ENCODE measurements at places on chromosomes 12 and 14.

- DNase-seq, result no peak
Measured at GRCh38 chr12:13945641-13946040, 35.8 kb downstream of the GRIN2B start.

DNA sequence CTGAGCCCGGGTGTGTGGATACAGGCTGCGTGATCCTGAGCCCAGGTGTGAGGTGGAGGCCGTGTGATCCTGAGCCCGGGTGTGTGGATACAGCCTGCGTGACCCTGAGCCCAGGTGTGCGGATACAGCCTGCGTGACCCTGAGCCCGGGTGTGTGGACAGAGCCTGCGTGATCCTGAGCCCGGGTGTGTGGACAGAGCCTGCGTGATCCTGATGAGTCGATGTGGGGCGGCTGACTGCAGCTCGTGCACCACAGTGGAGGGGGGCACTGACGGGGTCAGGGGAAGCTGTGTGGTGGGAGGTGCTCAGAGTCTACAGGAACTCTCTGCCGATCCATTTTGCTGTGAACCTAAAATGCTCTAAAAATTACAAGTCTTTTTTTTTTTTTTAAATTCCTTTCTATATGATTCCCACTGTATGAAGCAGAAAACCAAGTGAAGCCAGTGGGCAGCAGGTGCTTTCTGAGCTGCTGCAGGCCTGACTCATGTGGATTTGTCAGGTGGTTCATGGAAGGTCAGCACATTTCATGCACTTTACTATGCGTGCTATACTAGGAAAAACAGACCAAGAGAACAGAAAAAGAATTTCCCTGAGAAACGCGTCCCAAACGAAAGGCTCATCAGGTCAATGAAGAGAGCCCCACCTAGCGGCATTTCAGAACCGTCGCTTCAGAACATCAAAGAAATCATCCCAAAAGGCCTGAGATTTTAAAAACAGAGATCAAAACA lies 19.3 kb downstream of the BRF1 start:
- DNase-seq, result no peak

DNA sequence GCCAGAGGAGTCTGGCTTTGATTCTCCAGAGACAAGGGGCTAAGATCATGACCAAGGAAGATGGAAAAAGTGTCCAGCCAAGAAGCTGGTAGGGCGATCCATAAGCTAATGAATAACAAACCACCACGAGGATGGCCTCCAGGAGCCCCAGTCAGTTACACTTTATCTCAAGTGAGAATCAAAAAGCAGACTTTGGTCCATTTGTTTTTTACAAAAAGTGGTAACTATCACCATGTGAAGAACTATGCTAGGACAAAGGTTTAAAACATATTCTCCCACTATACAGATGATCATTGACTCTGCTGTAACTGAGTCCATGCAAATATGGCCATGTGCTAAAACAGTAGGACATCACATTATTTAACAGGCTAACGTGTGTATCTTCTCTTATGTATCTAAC lies 13.9 kb downstream of the SETD3 start:
- no peak for DNase-seq

DNA sequence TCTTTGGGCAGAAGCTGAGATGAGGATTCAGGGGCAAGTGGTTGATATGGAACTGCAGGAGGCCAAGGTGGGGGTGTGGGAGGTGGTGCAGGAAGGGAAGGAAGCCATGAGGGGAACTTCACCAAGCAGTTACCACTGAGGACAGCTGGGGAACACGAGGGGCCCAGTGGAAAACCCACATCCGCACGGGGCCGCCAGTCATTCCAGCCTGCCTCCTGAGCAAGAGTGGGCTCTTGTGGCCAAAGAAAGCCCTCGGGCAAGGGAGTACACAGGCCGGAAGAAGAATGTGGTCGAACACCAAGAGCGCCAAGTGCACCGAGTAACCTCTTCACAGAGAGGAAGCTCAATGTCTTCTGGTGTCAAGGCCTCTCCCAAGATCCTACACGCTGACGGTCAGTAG lies 252.2 kb upstream of the FOXN3 start:
- peak; percentile 66 for DNase-seq

- DNase-seq, result no peak
Measured at GRCh38 chr12:31106101-31106803, 32.6 kb downstream of the DDX11 start.

DNA sequence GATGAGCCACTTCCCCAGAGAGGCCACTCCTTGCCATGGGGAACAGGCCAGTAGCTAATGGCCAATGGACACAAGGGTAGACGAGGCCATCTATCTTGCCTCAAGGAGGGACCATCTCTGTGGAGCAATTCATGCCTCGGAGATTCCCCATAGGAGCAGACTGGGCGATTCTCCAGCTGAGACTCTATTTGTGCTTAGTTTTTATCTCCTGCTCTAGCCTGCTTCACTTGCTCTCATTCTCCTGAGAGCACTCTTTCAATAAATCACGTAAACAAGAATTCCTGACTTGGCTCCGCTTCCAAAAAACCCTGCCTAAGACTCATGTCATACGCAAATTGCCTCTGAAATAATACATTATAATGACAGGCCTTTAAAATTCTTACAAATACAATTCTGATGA lies 396.4 kb upstream of the USP15 start:
- no peak for DNase-seq

DNA sequence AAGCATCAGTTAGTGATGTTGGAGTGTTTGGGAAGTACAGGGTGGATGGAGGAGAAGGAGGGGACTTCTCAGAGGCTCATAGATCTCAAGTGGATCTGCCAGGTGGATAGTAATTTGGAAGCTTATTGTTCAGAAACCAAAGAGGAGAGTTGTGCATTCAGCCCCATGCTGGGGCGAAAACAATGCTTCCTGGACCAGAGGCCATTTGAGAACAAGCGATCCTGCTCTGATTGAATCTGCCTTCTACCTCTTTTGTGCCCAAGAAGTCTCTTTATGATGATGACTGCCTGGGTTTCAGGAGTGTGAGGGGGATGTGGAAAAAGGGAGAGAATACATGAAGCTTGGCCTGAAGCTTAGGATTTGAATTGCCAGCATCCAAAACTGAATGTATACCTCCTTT lies 110.8 kb upstream of the SRRM4 start:
- DNase-seq, result no peak

GRCh38 chr12:52783563-52784316 lies 6.6 kb upstream of the KRT76 start:
- DNase-seq, result no peak

- no peak for DNase-seq
Measured at GRCh38 chr14:102620413-102620812, 28.0 kb downstream of the RCOR1 start.

- DNase-seq, result no peak
Measured at GRCh38 chr12:132308853-132309595, 20.4 kb downstream of the GALNT9 start.

DNA sequence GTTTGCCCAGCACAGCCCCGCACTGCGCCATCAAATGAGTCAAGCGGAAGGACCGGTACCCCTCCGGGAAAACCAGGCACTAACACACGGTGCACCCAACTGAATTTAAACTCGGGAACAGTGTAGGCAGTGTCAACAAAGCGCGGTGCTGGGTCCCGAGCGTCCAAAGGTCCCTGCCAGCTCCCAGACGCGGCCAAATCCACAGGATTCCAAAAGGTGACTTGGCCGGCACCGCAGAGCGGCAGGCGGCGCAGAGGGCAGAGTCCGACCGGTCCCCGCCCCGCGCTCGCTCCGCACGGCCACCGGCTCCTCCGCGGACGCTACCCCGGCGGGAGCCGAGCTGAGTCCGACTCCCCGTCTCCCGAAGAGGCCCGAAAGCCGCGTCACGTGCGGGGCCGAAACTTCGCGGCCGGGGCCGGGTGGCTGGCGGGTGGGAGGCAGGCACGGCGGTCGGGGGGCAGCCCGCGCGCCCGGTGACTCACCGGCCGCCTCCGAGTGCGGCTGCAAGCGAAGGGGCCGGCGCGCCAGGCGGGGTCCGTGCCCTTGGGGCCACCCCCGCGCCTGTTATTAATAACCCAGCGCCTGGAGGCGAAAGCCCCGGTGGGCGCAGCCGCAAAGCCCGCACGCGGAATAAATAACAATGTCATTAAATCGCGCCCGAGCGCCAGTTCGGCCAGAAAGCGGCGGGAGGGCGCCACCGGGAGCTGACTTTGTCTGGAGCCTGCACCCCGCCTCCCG lies 863 bp downstream of the DENND5B start:
- DNase-seq, result peak; percentile 78

DNA sequence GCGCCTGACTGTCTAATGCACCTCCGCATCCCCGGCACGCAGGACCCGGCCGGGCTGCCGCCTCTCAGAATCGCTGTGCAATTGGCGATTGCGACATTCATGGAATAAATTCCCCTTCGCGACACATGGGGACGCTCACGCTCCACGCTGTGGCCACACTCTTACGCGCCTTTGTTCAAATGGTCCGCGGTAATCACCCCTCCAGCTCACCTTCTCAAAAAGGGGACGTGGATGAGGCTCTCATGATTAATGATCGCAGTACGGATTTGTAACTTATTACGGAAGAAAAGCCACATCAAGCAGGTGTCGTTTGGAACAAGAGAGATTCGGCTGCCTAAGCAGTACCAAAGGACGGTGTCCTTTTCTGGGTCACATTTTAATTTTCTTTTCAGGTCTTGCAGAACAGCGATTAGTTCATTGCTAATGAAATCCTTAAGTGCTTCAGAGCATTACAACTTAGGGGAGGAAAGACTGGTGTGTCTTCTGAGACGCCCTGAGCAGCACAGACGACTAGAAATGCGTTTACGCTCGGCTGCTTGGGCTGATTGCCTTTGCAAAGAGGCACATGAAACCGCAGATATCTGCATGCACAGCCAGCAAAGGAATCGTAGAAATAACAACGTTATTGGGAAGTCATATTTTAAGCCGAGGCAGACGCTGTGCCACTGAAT lies 37.3 kb upstream of the ADGRD1 start:
- DNase-seq, result peak; percentile 74

DNA sequence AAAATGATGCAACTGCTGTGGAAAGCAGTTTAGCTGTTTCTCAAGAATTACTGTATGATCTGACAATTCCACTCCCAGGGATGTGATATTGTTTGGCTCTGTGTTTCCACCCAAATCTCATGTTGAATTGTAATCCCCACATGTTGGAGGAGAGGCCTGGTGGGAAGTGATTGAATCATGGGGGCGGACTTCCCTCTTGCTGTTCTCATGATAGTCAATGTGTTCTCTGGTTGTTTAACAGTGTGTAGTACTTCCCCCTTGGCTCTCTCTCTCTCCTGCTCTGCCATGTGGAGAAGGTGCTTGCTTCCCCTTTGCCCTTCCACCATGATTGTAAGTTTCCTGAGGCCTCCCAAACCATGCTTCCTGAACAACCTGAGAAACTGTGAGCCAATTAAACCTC lies 93.4 kb upstream of the CPM start:
- DNase-seq, result no peak

DNA sequence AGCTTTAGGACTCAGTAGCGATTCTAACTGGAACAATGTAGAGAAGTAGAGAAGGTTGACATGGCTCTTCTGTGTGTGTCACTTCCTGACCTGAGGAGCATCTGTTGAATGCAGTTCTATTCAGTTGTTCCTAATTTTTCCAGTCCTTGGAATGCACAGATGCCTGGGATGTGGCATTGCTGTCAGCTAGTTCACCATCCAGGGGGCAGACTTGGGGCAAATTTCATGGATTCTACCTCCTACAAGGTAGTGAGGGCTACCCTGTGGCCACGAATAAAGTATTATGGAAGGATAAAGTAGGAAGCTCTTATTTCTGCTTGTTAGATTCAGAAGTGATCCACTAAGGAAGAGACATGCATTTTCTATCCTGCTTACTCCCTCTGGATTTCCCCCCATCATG lies 74.4 kb upstream of the GPATCH2L start:
- no peak for DNase-seq

GRCh38 chr12:12999271-12999958 lies 650 bp downstream of the HEBP1 start:
- no peak for DNase-seq

GRCh38 chr12:65656891-65657351 lies 167.4 kb upstream of the HMGA2 start:
- DNase-seq, result no peak

GRCh38 chr14:88983755-88984154 lies 159.3 kb downstream of the TTC8 start:
- no peak for DNase-seq

DNA sequence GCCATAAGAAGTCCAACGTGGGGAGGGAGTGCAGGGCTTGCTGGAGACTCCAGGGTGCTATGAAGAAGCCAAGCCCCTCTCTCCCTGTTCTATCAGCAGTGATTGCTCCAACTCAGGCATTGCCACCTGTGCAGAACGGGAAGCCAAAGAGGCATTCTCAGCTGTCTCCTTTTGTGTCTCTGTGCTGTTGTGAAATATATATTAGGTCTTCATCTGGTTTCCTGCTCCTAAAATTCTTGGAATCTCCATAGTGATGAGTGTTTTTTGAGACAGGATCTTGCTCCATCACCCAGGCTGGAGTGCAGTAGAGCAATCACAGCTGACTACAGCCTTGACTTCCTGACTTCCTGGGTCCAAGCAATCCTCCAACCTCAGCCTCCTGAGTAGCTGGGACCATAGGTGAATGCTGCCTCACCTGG lies 51.2 kb upstream of the AEBP2 start:
- DNase-seq, result peak; percentile 9

DNA sequence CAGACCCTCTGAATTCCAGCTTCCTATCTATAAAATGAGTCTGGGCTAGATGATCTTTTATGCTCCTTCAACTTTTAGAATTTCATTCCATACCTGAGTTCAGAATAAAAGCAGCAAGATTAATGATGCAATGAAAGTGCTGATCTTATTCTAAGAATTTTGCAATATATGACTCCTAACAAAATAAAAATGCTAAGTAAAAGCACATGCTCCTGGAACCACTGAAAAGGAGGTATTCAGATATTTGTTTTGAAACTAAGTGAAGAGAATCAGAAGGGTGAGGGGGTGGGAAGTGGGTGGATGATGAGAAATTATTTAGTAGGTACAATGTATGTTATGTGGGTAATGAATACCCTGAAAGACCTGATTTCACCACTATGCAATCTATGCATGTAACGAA lies 216.6 kb downstream of the PTPRO start:
- no peak for DNase-seq

DNA sequence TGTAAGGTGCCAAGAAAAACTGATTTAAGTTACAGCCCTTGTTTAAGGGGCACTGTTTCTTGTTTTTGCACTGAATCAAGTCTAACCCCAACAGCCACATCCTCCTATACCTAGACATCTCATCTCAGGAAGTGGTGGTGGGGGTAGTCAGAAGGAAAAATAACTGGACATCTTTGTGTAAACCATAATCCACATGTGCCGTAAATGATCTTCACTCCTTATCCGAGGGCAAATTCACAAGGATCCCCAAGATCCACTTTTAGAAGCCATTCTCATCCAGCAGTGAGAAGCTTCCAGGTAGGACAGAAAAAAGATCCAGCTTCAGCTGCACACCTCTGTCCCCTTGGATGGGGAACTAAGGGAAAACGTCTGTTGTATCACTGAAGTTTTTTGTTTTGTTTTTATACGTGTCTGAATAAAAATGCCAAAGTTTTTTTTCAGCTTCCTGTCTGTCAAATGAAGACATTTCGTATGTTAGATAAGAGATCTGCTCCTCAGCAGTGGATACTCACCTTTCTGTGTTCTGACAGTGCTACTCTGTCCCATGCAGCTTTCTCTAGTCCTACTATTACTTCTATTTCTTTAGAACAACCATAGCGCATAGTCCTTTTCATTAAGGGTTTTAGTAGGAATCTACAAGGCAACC lies 1.2 kb upstream of the PA2G4 start:
- DNase-seq, result no peak

All from upper lobe of right lung (tissue), 1 donor.